Activated CD4-positive, alpha-beta T cell treated with anti-CD3 and anti-CD28 coated beads, Interleukin-2, amount 50 U/mL, for 16 hours (primary cell): ENCODE measurements at places on chromosomes 7 and 10.
A peak's percentile ranks its signal among the peaks of the same experiment; 100 is the strongest.

GRCh38 chr10:121553511-121554264, 44.6 kb downstream of the FGFR2 start:
- DNase-seq, result no peak

GRCh38 chr7:41825927-41826480, 123.1 kb upstream of the INHBA start:
- no peak for DNase-seq

DNA sequence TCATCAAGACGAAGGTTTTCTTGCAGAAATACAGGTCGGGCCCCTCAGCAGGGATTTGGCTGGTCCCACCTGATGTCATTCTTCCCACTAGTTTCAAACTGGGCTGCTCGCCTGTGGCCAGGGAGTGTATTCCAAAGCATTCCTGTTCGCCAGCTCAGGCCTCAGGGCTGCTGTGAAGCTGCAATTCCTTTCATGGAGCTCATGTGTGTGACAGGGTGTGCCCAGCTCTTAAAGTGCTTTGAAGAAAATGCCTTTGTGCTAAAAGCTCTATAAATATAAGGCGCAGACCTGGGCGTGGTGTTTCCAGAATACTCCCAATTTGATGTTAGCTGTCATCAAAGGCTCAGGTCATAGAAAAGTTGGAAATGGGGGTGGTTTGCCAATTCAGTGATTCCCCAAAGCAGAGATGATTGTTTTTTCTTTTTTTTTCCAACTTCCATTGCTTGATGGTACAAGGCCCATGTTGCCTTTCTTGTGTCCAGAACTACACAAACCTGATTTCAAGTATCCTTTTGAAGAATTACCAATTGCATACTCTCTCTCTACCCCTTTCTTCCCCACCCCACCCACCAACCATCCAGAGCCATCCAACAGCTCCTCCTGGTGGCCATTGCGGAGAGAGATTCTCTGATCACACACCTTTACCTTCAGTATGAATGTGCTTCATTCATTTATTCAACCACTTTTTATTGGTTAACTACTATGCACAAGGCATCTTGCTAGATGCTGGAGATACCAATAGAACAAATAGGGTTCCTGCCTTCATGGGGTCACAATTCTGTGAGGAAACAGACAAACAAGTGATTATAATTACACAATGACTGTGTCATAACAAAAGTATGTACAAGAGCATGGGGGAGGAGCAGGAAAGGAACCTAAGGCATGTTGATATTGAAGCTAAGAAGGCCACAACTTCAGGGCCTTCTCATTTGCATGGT, 297.3 kb upstream of the LYZL1 start:
- peak; percentile 24 for DNase-seq

DNA sequence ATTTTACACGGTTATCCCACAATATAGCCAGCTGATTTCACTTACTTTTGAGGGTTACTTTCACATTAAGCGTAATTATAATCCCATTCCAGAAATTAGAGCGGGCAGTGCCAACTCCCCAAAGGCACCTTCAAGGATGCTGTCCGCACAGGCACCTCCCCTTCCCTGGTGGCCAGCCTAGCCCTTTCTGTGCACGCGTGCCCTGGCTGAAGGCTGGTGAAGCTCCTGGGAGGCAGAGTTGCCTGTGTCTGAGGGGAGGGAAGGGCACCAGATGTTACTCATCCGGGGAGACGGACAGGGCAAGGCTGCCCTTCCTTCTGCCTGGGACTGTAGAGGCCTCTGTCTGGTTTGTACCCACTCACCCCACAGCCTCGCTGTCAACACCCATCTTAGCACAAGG, 198.4 kb downstream of the TCERG1L start:
- DNase-seq, result no peak
